ENCODE measurements at places on chromosomes 3 and 15.
A peak's percentile ranks its signal among the peaks of the same experiment; 100 is the strongest.

DNA sequence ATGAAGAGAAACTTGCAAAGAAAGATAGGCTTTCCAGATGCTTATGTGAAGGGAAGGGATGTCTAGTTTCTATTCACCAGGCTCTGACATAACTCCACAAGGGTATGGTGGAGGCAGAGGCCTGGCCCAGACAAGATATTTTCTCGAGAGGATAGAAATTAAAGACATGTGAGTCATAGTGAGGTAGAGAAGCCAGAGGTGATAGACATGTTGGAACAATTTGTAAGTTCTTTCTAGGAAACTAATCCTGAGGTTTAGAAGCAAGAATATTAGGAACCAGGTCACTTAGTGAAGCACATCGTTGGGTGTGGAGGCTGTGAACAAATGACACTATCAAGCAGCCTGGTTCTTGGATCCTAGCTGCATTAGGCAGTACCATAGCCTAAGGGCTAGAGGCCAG is 176.9 kb downstream of the BBX start:
- DNase-seq: no peak

GRCh38 chr3:49656541-49657112 is 17.5 kb upstream of the APEH start:
- DNase-seq: no peak

DNA sequence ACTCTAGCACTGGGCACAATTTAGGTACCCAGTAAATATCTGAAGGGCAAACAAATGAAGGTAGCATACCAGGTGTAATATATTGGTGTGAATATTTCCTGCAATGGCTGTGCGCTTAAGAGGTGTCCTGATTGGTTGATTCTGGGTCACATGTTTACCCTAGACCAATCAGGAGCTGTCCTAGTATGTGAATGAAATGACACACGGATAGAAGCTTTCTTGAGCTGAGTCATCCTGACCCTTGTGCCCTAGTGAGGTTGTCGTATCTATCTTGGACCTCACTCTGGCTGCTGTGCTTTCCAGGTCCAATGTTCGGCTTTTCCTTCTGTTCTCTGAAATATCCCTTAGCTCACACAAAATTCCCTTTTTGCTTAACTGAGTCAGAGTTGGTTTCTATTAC is 58.1 kb upstream of the FOXP1 start:
- DNase-seq: no peak

GRCh38 chr15:51227940-51228732 is 110.3 kb downstream of the CYP19A1 start:
- no peak for DNase-seq

DNA sequence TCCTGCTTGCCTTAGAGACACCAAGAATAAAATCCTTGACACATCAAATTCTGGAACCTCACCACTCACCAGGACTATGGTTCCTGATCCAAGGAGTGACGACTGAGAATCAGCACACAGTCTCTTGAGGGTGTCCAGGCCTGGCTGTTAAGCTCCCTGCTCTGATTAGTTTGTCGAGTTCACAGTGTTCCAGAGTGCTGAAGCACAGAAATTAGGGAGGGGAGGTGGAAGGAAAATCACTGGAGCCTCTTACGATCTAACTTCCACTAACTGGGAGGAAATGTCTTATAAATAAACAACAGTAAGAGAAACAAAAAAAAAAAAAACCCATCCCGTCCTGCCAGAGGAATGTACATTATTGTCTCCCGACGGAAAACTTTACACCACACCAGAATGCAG is 330.2 kb downstream of the TIGIT start:
- no peak for DNase-seq

GRCh38 chr3:56314842-56315241 is 153.4 kb downstream of the ERC2 start:
- DNase-seq: no peak

GRCh38 chr3:73848173-73848906 is 223.6 kb upstream of the PDZRN3 start:
- DNase-seq: no peak

DNA sequence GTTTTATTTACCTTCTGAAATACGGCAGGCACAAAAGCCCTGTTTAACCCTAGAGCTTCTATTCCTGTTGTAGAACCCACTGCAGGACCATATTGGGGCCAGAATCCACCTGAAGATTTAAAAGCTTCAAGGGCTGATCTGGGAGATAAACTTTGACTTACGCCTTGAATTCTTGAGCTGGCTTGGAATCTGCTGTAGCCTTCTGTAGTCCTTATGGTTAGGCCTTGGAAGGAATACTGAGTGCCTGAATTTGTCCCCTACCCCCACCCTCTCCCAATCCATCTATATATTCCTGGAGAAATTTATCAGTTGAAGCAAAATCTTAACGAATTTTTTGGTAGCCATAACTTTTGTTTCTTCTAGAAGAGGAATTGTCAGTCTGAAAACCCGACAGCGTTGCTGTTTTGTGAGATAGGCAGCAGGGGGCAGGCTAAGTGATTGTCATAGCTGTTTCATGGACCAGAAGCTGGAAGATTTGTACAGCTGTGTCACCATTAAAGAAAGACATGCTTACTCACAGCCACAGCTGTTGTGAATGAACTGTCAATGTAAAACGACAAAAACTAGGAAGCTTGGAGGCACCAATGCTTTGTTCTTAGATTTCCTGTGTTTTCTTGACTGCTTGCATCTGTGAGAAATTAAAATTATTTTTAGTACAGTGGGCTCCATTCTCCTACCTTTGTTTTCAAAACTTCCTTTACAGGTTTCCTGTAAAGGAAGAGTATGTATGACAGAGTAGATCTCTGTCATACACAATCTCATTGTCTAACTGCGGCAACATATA is 12.8 kb downstream of the LXN start:
- peak; percentile 6 for DNase-seq

DNA sequence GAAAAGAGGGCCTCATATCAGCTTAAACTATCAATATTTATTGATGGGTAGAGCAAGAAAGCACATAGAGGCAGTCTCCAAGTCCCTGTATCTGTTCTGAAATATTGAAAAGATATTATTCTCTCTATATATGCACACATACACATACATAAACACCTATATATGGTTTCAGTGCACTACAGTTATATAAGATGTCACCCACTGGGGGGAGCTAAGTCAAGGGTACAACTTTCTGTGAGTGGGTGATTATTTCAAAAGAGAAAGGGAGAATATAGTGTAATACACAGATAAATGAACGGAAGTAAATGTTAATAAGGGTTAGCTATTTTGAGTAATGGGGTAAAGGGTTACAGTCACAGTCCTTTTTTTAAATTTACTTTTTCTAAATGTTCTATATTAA is 8.8 kb downstream of the SNTN start:
- DNase-seq: no peak

DNA sequence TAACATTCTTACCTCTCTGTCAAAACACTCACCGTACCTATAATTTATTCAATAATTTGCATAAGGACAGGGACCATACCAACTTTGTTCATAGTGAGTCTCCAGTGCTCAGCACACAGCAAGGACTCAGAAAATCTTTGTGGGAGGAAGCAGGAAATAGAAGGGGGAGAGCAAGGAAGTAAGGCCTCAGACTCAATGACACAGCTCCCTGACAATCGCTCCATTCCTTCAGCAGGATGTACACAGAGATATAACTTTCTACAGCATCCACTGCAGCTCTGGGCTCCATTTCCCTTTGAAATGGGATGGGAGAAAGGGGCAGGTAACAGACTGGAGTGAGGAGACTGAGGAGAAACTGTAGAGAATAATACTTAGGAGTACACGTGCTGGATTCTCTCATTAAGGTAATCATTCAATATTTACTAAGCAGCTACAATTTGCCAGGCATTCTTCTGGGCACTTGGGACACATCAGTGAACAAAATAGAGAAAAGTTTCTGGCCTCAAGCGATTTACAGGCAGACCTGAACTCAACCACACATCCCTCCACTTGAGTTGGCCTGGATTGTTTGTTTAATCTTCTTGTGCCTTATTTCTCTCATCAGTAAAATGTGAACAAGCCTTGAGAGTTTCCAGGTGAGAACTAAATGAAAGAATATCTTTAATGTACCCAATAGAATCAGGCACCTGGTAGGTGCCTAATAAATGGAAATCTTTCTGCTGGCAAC is 330.3 kb upstream of the THBS1 start:
- DNase-seq: no peak

DNA sequence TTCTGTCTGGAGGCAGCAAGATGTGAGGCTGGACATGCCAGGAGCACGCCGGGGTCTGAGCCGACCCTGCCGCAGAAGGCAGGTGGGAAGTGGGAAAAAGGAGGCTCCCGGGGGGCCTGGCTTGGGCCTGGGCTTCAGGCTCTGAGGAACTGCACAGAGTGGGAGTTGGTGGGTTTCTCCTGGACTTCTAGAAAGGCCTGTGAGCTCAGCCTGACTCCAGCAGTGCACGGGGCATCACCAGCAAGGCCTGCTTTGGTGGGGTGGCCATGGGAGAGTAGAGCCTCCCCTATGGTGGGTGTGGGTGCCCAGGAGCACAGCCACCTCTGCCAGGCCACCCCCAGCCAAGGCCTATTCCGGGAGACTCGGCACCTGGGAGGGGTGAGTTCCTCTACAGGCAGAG is 18.1 kb upstream of the SLC41A3 start:
- DNase-seq: no peak

DNA sequence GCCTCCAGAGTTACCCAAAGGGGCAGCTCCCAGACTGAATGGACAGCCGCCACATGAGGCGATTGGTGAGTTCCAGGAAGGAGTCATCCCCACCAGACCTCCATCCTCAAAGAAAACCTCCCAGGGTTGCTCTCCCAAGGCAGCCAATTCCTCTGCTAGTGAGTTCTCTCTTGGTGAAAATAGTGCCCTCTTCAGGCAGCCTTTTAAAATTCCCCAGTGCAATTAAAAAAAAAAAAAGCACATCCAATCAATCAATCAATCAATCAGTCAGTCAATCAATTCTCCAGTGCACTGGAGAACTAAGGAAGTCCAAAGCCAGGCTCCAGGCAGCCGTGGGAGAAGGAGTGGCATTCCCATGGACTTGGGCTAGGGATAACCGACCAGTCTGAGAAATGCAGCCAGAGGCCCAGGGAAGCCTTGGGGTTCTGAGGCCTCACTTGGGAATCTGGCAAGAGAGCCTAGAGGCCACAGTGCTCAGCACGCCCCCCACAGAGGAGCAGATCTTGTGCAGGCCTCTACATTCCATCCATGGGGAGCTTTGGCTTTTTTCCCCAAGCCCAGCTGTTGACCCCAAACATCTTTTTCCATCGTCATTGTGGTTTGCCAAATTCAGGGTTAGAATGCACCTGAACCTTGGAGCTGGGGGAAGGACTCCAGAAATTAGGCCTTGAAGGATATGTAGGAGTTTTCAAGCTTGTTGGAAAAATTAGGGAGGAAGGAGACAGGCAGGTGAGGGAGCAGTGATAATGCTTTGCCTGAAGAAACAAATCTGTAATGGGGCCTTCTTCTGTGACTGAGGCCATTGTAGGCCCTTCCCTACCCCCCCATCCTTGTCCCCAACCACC is 4.8 kb downstream of the PAQR5 start:
- no peak for DNase-seq

DNA sequence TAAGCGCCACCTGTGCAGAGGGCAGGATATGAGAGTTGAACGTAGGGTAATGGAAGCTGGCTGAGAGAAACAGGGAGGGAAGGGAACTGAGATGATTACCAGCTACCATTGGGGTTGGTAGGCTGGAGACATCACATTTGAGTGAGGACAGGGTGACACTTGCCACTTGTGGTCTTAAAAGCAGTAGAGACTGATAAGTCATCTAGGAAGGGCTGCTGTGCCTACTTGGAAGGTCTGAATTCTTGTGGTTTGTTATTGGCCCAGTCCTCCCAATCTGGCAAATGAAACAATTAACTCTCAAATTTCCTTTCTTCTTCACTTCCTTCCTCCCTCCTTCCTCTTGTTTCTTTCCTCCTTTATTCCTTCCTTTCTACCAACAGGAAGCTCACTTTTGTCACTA is 46.8 kb downstream of the COL6A5 start:
- no peak for DNase-seq

GRCh38 chr3:23219552-23219951 is 16.4 kb downstream of the UBE2E2 start:
- no peak for DNase-seq

- DNase-seq: no peak
Observed at GRCh38 chr3:175664911-175665310, 805.8 kb downstream of the NAALADL2 start.

- DNase-seq: no peak
Observed at GRCh38 chr15:50872832-50873426, 35.6 kb upstream of the AP4E1 start.

DNA sequence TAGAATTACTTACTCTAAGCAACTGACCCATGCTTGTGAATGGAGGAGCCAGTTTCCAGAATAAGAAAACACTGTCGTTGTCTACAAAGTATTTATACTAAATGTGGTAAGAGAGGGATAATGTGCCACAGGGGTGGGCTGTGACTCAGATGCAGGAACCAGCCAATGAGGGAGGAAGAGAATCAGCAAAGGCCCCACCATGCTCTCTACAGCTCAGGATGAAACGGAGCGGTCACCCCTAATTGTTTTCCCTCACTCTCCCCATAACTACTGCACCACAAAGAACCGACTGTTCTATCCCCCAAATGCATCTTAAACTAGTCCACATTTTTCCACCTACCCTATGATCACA is 44.5 kb downstream of the BFSP2 start:
- no peak for DNase-seq

GRCh38 chr15:69504352-69505040 is 51.9 kb downstream of the RPLP1 start:
- no peak for DNase-seq

- DNase-seq: no peak
Observed at GRCh38 chr3:129569856-129570255, 26.9 kb downstream of the H1-8 start.
